Stimulated activated CD4-positive, alpha-beta T cell treated with anti-CD3 and anti-CD28 coated beads, TNF-alpha, amount 100 ng/mL, for 48 hours (primary cell): ENCODE measurements at places on chromosomes 5 and 9.
A peak's percentile ranks its signal among the peaks of the same experiment; 100 is the strongest.

DNA sequence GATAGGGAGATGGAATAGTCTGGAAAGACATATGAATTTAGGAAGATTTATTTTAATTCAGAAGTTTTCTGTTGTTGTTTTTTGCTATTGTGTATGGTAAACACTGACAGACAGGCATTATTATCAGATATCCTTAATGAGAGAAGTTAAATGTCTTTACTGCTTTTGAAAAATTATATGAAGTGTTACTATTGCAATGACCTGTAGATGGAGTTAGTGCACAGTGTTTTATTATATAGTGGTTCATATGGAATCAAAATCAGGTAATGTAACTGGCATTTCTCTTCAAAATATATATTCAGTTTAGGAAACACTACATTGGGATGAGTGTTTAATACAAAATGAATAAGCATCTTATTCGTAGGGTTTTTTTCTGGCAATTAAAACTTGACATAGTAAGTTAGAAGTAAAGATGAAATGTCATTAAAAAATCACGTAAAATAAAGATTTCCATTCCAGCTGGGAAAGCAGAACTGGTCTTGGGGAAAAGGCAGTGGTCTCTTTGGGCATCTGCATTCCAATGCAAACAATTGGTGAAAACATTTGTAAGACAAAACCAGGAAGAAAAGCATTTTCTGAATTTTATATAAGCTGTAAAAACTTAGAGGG is 3.9 kb downstream of the GABRA1 start:
- DNase-seq, result no peak

GRCh38 chr9:112348257-112349007 is 15.0 kb upstream of the PTBP3 start:
- DNase-seq, result peak; percentile 68

DNA sequence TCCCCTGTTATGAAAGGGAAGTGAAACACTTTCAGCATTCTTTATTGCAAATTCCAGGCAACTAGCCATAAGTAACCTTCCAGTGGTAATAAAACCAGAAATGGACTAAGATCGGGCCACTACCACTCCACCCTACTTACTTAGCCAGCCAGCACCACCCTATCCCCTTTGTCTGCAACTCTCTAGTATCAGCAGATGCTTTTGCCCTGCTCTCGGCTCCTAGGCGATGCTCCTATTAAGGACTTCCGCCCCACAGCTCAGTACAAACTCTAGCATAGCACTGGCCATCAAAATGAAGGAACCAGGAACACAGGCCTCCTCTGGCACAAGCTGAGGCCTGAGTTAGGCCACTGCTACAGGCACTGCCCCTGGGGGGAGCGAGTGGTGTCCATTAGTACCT is 81.2 kb downstream of the GLDC start:
- no peak for DNase-seq

DNA sequence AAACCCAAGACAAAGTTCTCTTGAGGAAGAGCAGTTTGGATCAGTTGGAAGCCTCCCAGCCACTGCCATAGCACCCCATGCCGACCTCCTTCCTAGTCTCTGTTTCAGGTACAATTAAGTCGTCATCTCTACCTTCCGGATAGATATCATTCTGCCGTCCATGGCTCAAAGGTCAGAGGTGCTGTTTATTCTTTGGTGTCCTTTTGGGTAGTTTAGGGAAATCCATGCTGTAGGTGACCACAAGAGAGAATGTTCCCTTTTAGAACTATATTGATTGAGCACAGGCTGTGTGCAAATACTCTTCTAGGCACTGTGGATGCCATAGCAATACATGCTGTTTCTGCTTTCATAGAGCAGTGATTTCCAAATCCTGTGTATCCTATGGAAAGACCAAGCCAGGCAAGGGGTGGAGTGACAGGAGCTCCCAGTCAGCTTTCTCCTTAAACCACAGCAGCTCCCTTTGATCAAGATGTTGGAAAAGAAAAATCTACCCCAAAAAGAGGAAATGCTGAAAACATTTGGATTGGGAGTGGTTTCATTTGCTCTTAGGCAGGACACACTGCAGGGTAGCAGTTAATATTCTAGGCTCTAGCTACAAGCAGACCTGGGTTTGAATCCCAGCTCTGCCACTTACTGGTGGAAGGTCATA is 127.9 kb downstream of the PALM2AKAP2 start:
- DNase-seq, result no peak

DNA sequence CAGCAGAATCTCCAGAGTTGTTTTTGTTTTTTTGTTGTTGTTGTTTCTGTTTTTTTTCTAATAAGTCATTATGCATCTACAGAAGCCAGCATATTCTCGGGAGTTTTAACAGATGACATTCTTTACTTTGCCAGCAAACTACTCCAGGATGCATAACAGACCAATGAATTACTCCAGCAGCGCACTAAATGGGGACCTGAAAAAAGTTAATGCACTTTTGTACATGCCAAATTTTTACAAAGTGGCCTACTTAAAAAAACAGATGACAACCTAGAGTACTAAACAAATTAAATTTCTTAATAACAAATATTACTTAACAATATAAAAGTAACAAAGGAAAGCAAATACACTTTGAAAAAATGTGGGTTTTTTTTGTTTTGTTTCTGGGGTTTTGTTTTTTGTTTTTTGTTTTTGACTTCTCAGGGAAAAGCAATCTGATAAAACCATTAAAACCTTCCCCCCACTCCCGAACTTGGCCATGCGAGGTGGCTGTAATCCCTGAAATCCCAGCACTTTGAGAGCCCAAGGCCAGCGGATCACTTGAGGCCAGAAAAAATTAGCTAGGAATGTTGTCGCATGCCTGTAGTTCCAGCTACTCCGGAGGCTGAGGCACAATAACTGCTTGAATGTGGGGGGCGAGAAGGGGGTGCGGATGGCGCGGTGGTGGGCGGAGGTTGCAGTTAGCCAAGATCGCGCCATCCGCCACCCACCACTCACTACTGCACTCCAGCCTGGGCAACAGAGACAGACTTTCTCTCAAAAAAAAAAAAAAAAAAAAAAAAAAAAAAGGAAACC is 352.4 kb downstream of the CETN3 start:
- no peak for DNase-seq

DNA sequence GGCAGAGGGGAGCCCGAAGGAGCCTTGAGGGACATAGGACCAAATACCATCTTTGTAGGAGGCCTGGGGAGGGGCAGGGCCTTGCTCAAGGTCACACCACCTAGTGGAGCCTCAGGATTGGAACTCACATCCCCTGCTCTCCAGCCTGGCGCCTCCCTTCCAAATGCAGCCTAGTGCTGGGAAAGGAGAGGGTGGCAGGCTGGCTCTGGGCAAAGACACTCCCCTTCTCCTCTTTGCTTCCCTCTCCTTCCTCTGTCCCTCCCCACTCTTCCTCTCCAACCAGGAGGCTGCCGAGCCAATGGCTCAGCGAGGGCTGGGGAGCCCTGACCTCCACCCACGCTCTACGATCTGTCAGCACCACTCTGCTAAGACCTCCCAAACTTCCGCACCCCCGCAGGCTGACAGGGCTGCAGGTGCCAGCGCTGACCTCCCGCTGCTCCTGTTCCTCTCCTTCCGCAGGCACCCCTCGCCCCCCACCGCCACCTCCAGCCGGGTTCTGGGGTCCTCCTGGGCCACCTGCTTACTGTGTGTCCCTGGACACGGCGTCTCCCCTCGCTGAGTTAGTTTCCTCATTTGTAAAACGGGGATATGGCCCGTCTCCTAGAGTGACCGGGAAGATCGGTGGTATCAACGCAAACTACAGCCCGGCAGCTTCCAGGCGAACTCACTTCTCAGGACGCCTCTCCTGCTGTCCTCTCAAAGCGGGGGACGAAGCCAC is 52.9 kb downstream of the C9orf50 start:
- DNase-seq, result no peak

DNA sequence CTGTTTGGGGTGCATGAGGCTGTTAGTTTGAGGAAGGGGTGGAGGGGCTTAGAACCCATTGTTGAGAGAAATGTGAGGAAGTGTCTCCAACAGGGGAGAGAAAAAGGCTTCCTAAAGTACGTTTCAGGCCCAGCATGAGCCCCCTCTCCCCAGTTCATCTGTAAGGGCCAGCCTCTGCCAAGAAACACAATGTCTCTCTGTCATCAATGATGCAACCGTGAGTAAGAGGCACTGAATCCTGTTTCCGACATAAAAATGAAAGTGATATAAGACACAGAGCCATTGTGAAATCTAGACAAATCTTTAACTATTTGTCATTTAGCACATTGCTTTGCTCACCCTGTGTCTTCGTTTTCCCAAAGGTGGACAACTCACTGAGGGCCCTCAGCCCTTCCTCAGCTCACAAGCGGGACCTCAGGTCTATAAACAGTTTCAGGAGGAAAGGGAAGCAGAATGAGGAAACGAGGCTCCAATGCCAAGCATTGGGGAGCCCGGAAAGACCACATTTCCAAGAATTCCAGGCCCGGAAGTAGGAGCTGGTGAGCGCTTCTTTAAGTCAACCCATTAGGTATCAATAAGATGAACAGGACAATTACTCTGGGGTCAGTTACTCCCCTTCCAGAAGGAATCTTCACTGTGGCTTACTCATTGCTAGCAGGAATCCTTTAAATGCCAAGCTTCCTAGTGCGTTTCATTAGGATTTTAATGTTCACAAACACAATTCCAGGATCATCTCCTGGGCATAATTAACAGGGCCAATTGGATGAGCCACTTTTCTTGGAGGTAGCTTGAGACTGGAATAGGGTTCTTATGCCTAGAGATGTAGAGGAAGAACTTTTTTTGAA is 59.0 kb upstream of the KLF4 start:
- no peak for DNase-seq

DNA sequence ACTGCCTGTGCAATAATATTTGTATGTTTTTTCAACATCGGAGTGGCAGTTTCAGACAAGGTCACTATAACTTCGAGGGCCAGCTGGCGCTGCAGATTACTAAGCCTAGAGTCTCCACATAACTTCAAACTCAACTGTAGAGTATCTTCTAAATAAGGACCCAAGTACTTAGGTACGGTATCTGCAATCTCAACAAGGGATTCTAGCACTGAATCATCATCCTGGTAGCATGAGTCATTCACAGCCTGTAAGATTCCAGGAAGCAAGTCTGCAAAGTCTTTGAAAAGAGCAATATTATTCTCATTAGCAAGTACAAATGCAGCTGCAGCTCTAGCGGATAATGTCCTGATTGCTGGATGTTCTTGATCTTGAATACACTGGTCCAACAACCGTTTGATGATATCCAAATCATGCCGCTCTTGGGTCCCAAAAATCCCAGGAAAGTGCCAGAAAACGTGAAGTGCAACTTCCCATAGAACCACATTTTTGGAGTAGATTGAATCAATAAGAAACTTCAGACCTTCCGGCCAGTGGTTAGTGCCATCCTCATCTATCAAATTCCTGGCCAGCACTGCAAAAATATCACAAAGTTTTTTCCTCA is 654 bp downstream of the RANBP6 start:
- no peak for DNase-seq

GRCh38 chr5:87909382-87909781 is 359.3 kb downstream of the TMEM161B start:
- no peak for DNase-seq

GRCh38 chr5:107389130-107389774 is 281.5 kb downstream of the EFNA5 start:
- DNase-seq, result no peak

GRCh38 chr5:158126442-158127405 is 267.8 kb upstream of the CLINT1 start:
- DNase-seq, result no peak

DNA sequence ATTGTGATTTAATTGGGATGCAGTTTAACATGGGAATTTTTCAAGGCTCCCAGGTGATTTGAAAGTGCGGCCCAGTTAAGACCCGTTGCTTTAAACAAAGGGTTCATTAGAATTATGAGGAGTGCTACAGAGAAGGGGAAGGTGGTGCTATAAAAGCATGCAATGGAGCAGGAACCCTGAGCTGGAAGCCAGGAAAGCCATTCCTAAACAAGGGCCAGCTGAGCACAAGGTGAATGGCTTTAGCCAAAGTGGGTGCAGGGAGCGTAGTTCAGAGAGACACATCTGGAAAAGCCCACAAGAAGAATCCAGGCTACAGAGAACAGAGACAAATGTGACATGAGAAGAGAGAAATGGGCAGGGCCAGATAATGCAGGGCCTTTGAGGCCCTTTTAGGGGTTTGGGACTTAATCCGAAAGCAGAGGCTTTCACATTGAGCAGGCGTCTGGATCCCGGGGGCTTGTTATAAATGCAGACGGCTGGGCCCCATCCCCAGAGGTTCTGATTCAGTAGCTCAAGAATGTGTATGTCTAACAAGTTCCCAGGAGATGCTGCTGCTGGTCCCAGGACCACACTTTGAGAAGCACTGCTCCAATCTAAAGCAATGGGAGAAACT is 138.1 kb upstream of the WWC1 start:
- DNase-seq, result no peak

DNA sequence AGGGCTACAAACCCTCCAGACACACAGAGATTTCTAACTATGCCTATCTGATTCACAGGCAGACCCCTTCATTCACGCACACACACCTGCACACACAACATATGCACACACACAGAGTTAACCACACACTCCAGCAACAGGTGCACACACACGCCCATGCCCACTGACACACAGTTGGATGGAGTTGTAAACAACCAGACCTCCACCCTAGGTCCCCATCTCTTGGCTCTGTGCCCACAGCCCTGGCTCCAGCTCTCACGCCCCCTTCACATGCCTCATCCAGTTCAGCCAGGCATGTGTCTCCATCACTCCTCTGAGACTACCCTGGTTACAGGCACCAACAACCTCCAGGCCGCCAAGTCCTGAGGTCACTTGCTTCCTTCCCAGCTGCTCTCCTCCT is 61.1 kb downstream of the PSD2 start:
- DNase-seq, result no peak

GRCh38 chr9:137851516-137852267 is 25.9 kb upstream of the CACNA1B start:
- no peak for DNase-seq

DNA sequence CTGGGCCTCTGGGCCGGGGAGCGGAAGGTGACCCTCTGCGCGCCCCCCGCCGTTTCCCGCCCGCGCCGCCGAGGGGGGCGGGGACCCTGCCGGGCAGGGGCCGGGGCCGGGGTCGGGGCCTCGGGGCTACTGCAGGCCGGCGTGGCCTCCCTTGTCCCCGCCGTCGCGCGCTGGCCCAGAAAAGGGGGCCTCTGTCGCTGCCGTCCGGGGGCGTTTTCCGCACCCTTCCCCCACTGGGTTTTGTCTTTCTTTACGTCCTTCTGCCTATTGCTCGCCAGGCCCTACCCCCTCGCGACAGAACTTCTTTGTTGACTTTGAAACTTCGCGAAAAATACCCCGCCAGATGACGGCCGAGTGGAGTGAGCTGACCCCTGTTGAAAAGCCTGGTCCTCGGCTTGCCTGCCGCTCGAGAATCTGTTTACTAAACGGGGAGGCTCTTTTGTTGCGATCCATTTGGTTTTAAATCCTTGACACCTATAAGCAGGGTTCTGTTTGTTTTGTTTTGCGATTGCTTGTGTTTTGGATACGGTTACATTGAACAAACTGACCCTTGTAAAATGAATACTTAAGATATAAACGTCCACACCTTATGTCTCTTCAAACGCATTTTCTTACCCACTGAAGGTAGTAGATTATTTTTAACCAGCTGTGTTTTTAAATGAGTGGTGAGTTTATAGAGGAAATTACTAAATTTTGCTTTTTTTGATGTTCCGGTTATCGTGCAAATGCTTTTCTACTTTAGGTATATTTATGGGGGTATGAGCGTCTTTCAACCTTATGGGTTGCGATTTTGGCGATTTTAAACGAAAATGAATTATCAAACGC is 765 bp downstream of the MARCHF6 start:
- peak; percentile 41 for DNase-seq

GRCh38 chr9:36991516-36992134 is 42.4 kb downstream of the PAX5 start:
- peak; percentile 32 for DNase-seq
